Fibroblast of villous mesenchyme (primary cell): ENCODE measurements at places on chromosomes 6 and 20. TPM values are rescaled to one million over a fixed set of nuclear protein-coding genes. Genes with fewer than 3 reads are reported as not detected.

- DNase-seq, result no peak
Measured at GRCh38 chr20:45850926-45851325, 6.3 kb downstream of the ACOT8 start.

Gene SCRT2
- not detected in 2 replicates for total RNA-seq

DNA sequence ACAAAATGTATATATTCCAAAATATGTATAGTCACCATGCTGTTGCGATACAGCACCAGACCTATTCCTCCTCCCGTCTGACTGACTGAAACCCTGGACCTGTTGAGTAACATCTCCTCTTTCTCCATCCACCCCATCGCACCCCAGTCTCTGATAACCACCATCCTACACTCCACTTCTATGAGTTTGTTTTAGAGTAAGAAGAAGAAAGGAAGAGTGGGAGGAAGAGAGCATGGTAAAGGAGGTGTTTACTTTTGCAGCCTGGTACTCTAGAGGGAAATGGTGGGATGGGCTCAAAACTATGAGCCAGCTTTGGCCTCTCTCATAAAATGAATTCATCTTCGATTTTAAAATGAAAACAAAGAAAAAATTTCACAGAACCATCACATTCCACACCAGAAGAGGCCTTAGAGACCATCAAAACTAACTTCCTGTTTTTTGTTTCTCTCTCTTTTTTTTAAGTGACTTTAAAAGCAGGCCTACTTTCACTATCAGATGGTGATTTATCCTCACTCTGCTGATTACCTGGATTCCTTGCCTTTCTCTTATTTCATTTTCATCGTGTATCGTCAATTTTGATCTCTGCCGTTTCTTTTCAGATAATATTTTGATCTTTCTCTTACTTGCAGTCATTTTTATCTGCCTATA lies 16.8 kb upstream of the FUCA2 start:
- no peak for DNase-seq

Gene PAX1
- total RNA-seq, result under 0.01 TPM in 1 of 2 replicates, not detected in the other

Gene TMEM242
- 3.9 and 4.3 TPM in 2 replicates for total RNA-seq

- DNase-seq, result peak; percentile 97
Measured at GRCh38 chr20:33666293-33667244, at the start of gene ACTL10. ACTL10 (plus strand) TSS chr20:33666943; CDS start chr20:33667498, 555 bp downstream.

Gene UBE2C
- 13.5 and 26.3 TPM in 2 replicates for total RNA-seq

- no peak for DNase-seq
Measured at GRCh38 chr6:47690791-47691190, 7.6 kb upstream of the ADGRF4 start.

GRCh38 chr20:1946762-1947534 lies 46.9 kb downstream of the PDYN start:
- DNase-seq, result peak; percentile 39

Gene VGLL2
- total RNA-seq, result not detected in 2 replicates
